GM10248 (cell line): ENCODE measurements at places on chromosomes 5 and 9.

GRCh38 chr9:125750627-125751011, 3.4 kb downstream of the PBX3 start:
- no peak for DNase-seq

DNA sequence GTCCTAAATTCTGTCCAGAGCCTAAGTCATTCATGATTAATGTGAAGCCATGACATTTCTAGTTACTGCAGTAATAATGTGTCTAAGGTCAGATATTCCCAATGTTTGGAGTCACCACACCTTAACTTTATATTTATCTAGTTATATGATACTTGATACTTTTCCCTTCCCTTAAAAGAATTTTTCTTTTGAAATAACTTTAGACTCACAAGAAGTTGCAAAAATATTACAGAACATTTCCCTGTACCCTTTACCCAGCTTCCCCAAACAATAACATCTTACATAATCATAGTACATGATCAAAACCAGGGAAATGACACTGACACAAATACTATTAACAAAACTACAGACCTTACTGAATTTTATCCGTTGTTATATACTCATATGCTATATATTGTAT, 150.0 kb upstream of the GNA14 start:
- DNase-seq, result no peak

GRCh38 chr5:40738502-40738901, 17.3 kb downstream of the TTC33 start:
- DNase-seq, result no peak

DNA sequence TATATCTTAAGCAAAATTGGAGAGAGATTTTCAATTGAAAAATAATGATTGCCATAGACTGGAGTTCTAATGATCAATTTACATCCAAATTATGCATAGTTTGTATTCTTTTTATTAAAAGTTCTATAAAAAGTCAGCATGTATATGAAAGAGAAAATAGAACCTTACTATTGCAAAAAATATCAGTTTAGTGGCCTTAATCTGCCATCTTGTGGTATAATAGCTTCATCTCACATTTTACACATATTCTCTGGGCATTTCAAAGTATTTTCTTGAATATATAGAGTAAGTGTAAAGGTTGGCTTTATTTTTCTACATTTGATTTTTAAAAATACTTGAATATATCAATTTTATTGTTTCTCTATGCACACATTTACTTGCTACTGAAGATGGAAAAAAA, 1858.6 kb upstream of the CDH9 start:
- DNase-seq, result no peak

- DNase-seq, result no peak
Observed at GRCh38 chr9:8693464-8693863, 893.9 kb upstream of the DMAC1 start.

GRCh38 chr9:94918038-94918753, 191.7 kb downstream of the AOPEP start:
- DNase-seq, result peak; percentile 61

GRCh38 chr5:59275510-59276324, 617.8 kb downstream of the PDE4D start:
- DNase-seq, result no peak

- DNase-seq, result no peak
Observed at GRCh38 chr9:132943651-132944293, 644 bp downstream of the TSC1 start.

- no peak for DNase-seq
Observed at GRCh38 chr5:23318960-23319359, 188.4 kb upstream of the PRDM9 start.

GRCh38 chr9:110808599-110808980, 140.0 kb downstream of the MUSK start:
- peak; percentile 54 for DNase-seq

- DNase-seq, result no peak
Observed at GRCh38 chr5:102778478-102778877, 23.4 kb downstream of the PAM start.

GRCh38 chr5:101688156-101688555, 607.9 kb downstream of the SLCO4C1 start:
- no peak for DNase-seq

- DNase-seq, result no peak
Observed at GRCh38 chr9:137267933-137268355, 9.6 kb upstream of the TOR4A start.

- no peak for DNase-seq
Observed at GRCh38 chr5:6197427-6197826, 180.9 kb downstream of the MED10 start.

GRCh38 chr5:17374973-17375742, 122.9 kb upstream of the TAF11L2 start:
- DNase-seq, result no peak

DNA sequence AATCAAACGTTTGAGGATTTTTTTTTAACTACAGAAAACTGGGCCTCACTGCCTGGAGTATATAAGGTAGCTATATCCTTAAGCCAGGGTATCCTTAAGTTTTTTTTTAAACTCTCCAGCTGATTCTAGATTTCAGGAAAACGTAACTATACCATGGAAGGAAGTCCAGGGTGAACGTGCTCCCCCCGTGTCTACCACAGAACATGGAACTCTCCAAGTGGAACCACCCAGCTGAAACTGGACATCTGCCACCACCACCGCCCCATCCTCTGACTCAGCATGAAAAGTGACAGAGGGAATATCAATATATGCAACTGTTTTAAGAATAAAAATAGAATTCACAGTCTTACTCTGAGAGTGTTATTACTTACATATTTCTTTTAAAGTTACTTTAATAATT, 61.3 kb downstream of the DROSHA start:
- no peak for DNase-seq

GRCh38 chr5:72308853-72309191, 11.2 kb downstream of the MRPS27 start:
- no peak for DNase-seq

DNA sequence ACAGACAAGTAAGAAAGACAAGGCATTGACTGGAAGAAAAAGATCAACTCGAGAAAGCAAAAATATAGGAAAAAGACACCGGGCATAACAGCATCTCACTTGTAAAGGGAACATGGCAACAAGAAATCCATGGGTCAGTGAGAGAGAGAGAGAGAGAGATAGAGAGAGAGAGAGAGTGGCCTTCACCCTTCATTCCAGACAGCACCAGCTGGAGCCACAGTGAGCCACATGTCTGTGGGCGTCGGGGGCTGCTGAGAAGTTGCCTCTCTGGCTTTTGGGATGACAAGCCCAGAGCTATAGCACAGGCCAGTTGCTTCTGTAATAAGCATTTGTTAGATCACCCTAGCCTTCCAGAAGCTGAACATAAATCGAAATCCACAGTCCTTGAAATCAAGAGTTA, 20.3 kb upstream of the ENC1 start:
- DNase-seq, result no peak

- DNase-seq, result no peak
Observed at GRCh38 chr9:15308511-15308910, 1.5 kb upstream of the TTC39B start.

DNA sequence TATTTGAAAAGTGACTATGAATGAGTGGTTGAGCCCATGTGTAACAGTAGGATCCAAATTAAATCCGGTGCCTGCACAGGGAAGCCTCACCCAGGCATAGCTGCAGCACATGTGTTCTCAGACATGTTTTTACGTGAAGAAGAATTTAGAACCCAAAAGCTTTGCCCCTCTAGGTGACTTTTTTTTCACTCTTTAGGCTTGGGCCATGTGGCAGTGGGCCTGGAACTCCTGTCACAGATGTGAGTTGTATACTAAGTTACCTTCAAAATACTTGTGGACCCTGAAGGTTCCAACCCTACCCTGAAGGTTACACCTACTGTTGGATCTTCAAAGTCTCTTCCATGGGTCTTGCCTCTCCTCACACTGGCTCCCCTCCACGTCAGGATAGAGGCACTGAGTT, 146.6 kb downstream of the GAS1 start:
- no peak for DNase-seq

DNA sequence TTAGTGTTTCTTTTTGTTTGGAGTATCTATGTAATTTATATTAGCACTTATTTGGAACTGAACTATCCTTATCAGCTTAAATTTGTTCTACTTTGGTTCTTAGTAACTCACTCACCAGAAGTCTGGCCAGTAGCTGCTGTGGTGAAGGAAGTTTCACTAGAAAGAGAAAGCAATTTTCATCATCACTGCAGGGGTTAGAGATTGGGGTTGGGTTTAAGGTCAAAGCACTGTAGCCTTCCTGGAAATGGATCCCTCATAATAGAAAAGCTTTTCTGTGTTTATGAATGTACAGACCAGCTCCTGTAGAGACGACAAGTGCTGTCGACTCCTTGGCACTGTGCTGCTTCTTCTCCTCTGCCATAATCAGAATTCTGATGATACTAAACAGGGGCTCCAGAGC, 22.2 kb downstream of the MROH2B start:
- DNase-seq, result no peak

DNA sequence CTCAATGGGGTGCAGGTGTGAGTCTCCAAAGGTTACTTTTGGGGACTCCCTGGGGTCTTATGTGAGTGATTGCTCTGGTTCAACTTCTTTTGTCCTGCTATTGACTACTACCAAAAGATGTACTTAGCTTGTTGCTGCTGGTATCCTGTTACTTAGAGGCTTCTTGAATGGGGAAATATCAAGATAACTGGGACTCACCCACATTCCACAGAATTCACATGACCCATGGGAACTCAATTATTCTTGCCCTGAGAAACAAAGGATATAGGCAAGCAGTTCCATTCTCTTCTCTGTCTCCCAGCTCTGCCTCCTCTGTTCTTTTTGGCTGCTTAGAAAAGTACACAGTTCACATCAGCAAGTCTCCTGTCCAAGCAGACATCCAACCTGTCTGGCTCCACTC, 105.9 kb downstream of the UNC13B start:
- no peak for DNase-seq

DNA sequence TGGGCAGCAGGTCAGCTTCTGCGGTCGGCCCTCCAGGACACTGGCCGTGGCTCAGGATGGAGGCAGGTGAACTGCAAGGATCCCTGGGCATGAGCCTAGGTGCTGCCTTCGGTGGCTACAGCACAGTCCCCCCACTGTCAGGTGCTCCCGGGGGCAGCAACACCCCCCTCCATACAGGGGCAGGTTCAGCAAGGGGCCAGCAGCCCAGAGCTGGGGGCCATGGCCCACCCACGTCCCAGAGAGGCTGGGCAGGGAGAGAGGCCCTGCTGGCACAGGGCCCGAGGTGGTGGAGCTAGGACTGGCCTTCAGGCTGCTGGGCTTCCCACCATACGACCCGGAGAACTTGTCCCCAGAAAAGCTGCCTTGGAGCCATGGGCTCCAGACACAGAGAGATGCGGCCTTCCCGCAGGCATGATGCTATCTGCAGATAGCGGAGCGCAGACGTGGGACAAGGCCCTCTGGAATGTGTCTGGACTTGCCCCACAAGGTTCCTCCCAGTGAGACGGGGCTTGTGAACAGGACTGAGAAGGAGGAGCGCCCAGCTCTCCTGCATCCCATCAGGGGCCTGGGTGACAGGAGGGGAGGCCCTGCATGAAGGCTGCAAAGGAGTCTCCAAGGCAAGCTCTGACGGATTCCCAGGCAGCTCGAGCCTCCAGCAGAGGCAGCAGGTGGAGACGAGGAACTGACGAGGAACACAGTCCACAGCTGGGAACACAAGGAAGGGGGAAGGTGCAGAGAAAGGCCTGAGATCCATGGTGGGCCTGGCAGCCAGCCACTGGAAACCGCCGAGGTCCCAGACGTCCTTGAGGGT, 111.1 kb downstream of the VAV2 start:
- DNase-seq, result no peak

- no peak for DNase-seq
Observed at GRCh38 chr9:115422932-115423440, 305.0 kb upstream of the TNC start.

- no peak for DNase-seq
Observed at GRCh38 chr9:88447431-88447830, 59.2 kb downstream of the SPIN1 start.

- DNase-seq, result no peak
Observed at GRCh38 chr5:44388321-44389089, 715 bp downstream of the FGF10 start.

- DNase-seq, result no peak
Observed at GRCh38 chr5:135262364-135262763, 136.7 kb downstream of the MACROH2A1 start.

- DNase-seq, result no peak
Observed at GRCh38 chr9:76680716-76681425, 83.4 kb upstream of the PCA3 start.

DNA sequence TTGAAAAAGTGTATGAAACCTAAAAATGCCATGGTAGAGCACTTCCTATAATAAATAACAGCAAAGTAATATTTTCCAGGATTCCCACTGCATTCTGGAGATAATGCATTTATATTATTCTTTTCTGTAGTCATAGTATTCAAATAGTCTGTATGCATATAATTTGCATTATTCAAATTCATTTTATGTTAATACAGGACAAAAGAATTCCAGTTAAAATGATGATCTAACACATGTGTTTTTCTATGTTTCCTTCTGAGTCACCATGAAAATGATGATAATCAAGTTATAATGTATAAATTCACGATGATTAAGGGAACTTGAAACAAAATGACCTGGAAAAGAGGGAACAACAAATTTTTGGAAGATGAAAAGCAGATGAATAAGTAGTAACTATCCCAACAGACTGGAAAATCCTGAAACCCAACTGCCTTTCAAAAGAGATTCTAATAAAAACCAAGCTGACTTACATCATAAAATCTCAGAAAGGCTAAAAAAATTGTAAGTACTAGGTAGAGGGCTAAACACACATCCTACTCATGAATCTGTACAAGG, 358.6 kb upstream of the PAPPA start:
- no peak for DNase-seq

DNA sequence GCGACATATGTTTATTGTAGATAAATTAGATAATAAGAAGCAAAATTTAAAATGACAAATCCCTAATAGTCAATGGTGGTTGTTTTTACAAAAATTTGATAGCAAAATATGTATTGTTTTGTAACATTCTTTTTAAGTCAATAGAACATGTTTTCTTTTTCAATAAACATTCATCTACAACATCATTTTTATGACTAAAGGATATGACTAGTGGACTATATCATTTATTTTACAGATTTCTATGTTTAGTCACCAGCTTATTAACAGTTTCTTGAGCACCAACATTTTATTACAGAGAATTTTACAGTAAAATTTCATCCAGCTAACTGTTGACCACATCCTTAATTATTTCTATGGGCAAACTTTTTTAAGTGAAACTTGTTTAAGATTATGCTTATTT, 114.7 kb upstream of the IL7R start:
- DNase-seq, result no peak

- no peak for DNase-seq
Observed at GRCh38 chr9:129336601-129337331, 158.7 kb upstream of the IER5L start.

DNA sequence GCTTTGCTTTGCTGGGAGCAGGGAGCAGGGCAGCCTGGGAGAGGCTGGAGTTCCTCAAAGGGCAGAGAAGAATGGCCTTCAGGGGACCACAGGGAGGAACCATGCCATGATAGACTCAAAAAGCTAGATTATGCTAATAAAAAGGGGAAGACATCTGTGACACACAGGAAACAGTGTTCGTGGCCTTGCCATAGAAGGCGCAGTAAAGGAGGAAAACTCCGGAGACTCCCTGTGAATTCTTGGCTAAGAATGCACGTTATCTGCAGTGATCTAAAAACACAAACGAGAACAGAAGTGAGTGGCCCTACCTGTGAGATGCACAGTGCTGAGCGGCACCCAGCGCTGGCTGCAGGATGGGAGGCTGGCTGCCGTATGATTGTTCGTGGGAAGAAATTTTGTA, 15.9 kb upstream of the LTC4S start:
- no peak for DNase-seq
